ENCODE measurements at places on chromosomes 4 and X. TPM values are rescaled to one million over a fixed set of nuclear protein-coding genes. Genes with fewer than 3 reads are reported as not detected.

Gene MAP3K15
- total RNA-seq, result 1.2 TPM

Gene NWD2
- not detected for total RNA-seq

Gene MAGEA3
- total RNA-seq, result 0.58 TPM

Gene FGF2
- total RNA-seq, result 38.4 TPM

Gene AMOT
- total RNA-seq, result 36.9 TPM

Gene GAGE13
- not detected for total RNA-seq

DNA sequence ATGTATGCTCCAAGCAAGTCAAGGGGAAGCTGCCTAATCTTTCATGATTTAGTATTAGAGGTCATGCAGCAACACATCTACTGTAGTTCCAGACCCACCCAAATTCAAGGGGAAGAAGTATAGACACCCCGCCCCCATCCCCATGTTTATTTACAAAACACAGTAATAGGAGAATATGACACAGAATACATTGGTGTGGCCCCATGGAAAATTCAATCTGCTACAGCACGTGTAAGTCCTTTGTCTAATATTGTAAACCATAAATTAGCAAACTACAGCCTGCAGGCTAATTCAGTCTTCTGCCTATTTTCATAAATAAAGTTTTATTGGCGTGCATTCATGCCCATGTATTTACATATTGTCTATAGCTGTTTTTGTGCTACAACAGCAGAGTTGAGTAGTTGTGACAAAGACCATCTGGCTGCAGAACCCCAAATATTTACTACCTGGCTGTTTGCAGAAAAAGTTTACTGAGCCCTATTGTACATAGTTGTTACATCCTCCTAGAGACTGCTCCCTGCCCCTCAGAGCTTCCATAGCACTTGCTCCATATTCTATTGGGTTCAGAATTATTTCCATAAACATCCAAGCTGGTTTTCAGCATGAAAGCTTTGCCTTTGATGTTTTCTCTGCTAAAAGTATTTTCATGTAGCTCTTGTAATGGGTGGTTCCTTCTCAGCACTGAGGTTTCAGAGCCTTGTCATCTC is 326.8 kb upstream of the CPEB2 start:
- H3K27me3 ChIP-seq, result no peaks in the 10 kb centered on the region
- H3K4me3 ChIP-seq, result no peak overlapping the region
- no peak overlapping the region for H3K27ac ChIP-seq
- H3K4me1 ChIP-seq, result no peaks in the 10 kb centered on the region
- no peaks in the 10 kb centered on the region for H3K36me3 ChIP-seq

DNA sequence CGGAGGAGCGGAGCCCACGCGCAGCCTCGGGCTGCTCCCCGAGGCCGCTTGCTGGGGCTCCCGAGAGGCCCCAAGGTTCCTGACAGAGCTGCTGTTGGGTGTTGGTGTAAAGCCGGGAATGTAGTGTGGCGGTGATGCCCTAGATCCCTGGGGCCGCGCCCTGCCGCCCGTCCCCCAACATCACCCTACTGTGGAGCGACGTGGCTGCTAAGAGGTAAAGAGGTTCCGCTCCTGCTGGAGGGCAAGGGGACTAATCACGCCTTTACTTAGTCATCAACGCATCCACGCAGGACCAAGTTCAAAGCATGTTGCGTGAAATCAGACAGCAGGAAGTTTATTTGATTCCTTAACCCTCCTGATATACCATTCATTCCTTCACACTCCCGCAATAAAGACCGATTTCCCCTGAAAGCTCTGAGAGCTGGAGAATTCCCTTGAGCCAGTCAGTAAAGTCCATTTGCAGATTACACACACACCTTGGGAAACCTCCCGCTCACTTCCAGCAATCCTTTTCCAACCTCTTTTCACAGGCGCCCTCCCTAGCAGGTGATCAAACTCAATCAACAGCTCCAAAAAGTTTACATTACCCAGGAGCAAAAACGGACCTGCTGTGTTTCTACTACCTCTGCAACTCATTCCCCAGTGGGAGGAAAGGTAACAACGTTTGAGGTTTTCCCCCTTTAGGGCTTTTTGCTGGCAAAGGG is 579 bp upstream of the GABRA2 start:
- H3K27me3 ChIP-seq, result peaks cover 37% of the 10 kb centered on the region
- no peaks in the 10 kb centered on the region for H3K4me1 ChIP-seq
- no peaks in the 10 kb centered on the region for H3K36me3 ChIP-seq
- H3K4me3 ChIP-seq, result peak overlapping the region; percentile 21
- DNase-seq, result no peak

DNA sequence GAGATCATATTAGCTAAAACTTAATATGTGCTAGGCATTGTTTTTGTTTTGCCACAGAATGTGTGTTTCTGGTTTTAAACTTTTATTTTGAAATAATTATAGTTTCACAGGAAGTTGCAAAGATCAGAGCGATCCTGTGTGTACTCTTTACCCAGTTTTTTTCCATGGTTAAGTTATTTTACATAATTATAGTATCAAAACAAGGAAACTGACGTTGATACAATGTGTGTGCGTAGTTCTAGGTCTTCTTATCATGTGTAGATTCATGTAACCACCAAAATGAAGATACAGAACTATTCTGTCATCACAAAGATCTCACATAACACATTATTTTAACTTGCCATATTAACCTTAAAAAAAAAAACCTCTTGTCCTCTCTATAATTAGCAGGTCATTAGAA is 69.2 kb downstream of the BLTP1 start:
- no peak overlapping the region for H3K27ac ChIP-seq
- H3K27me3 ChIP-seq, result no peaks in the 10 kb centered on the region
- H3K36me3 ChIP-seq, result peaks cover 10% of the 10 kb centered on the region
- no peak for DNase-seq

DNA sequence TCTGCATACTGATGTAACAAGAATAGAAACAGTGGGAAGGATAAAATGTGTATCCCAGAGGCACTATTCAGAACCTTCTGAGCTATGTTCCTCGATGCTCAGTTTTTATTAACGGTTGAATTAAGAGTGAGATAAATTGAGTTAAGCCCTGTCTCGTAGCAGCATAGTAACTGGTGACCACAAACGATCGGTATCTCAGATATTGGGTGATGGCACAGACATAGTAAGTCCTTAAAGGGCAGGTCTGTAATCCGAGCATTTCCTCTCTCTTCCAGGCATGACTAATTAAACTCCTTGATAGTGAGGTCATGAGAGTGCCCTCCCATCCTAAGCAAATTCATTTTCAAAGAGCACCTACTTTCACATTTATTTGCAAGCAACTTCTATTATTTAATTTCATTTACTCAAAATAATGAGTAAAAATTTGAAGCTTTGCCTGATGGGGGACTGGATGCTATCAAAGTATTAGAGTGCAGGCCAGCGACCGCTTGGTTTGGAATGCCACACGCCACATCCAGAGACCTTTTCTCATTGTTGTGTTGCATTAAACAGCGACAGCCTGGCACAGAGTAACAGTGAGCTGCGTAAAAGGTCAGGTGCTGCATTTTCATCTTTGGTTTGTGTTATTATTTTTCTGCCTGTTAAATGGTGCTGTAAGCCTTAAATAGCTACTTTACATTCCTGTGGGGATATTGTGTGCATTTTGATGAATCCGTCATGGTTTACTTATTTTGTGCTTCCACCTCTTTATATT is 101.9 kb downstream of the PCDH7 start:
- no peaks in the 10 kb centered on the region for H3K27me3 ChIP-seq
- DNase-seq, result peak; percentile 95
- peaks cover 12% of the 10 kb centered on the region for H3K4me1 ChIP-seq
- peak overlapping the region; percentile 32 for H3K4me3 ChIP-seq
- H3K36me3 ChIP-seq, result no peaks in the 10 kb centered on the region

DNA sequence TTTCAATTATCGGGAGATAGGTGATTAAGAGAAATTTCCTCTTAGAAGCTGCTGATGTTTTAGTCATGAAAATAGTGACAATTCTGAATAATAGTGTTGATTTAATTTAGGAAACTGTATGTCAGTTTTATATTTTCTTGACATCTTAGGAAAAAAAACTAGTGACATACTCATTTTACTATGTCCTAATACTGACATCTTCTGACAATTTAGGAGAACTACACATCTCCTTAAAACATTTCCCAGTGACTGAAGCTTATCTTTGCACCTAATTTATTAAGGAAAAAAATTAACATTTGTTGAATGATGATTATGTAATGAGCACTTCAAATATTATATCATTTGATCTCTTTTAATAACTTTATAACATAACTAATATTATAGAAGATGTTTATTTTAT is 42.0 kb upstream of the RBMXL3 start:
- DNase-seq, result peak; percentile 17
- H3K36me3 ChIP-seq, result no peaks in the 10 kb centered on the region
- no peak overlapping the region for H3K4me3 ChIP-seq
- no peaks in the 10 kb centered on the region for H3K27me3 ChIP-seq
- no peak overlapping the region for H3K27ac ChIP-seq
- no peaks in the 10 kb centered on the region for H3K4me1 ChIP-seq

GRCh38 chr4:88093874-88094273 is 64.6 kb downstream of the ABCG2 start:
- no peaks in the 10 kb centered on the region for H3K27me3 ChIP-seq
- DNase-seq, result no peak
- no peak overlapping the region for H3K4me3 ChIP-seq
- no peaks in the 10 kb centered on the region for H3K36me3 ChIP-seq
- H3K27ac ChIP-seq, result no peak overlapping the region

DNA sequence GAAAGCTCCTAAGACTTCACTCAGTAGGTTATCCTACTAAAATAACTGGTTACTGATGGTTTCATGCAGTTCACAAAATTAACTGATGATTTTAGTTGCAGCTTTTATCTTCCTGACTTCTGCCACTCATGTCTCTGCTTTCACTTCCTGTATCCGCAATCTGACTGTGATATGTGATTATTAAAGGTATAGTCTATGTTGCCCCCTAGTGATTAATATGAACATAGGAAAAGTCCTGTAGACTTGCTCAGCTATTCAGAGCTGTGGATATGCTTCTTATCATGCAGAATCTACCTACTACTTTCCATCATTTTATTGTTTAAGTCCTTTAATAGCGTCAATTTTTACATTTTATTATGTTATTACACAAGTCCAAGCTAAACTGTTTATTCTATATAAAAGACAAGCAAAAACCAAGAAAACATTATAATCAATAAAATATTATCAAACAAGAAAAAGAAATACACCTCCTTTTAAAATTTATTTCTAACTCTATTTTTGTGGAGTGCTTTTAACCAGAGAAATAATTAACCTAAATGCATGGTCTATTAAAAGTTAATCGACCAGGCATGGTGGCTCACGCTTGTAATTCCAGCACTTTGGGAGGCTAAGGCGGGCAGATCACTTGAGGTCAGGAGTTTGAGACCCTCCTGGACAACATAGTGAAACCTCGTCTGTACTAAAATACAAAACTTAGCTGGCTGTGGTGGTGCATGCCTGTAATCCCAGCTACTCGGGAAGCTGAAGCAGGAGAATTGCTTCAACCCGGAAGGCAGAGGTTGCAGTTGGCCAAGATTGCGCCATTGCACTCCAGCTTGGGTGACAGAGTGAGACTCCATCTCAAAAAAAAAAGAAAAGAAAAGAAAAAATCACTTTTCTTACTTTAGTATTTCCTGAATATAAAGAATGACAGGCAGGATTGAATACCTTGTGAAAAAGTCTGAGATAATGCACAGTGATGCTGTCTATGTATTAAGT is 40.4 kb upstream of the TLR2 start:
- H3K27ac ChIP-seq, result no peak overlapping the region
- H3K27me3 ChIP-seq, result no peaks in the 10 kb centered on the region
- no peaks in the 10 kb centered on the region for H3K4me1 ChIP-seq
- DNase-seq, result peak; percentile 30
- H3K36me3 ChIP-seq, result no peaks in the 10 kb centered on the region
- no peak overlapping the region for H3K4me3 ChIP-seq

- H3K27ac ChIP-seq, result no peak overlapping the region
- no peaks in the 10 kb centered on the region for H3K36me3 ChIP-seq
- no peak for DNase-seq
- no peaks in the 10 kb centered on the region for H3K27me3 ChIP-seq
These were observed 550.2 kb upstream of the TENM3 start for GRCh38 chr4:181692965-181693364.

GRCh38 chrX:25007059-25008053 is 8.4 kb downstream of the ARX start:
- peaks cover 63% of the 10 kb centered on the region for H3K27me3 ChIP-seq
- no peaks in the 10 kb centered on the region for H3K36me3 ChIP-seq

- H3K4me1 ChIP-seq, result no peaks in the 10 kb centered on the region
- DNase-seq, result no peak
- no peak overlapping the region for H3K4me3 ChIP-seq
- no peaks in the 10 kb centered on the region for H3K36me3 ChIP-seq
- H3K27ac ChIP-seq, result no peak overlapping the region
- H3K27me3 ChIP-seq, result no peaks in the 10 kb centered on the region
These were observed 192.7 kb downstream of the ZNF330 start for GRCh38 chr4:141413366-141413765.

GRCh38 chr4:153318696-153319320 is 25.7 kb upstream of the MND1 start:
- H3K27ac ChIP-seq, result no peak overlapping the region
- no peaks in the 10 kb centered on the region for H3K4me1 ChIP-seq
- no peaks in the 10 kb centered on the region for H3K27me3 ChIP-seq
- DNase-seq, result peak; percentile 14
- no peaks in the 10 kb centered on the region for H3K36me3 ChIP-seq
- no peak overlapping the region for H3K4me3 ChIP-seq

- peak; percentile 41 for DNase-seq
- H3K27me3 ChIP-seq, result no peaks in the 10 kb centered on the region
- peaks cover 3% of the 10 kb centered on the region for H3K4me1 ChIP-seq
- no peak overlapping the region for H3K4me3 ChIP-seq
- H3K36me3 ChIP-seq, result no peaks in the 10 kb centered on the region
- no peak overlapping the region for H3K27ac ChIP-seq
These were observed 61.0 kb downstream of the HPRT1 start for GRCh38 chrX:134520860-134521390.

DNA sequence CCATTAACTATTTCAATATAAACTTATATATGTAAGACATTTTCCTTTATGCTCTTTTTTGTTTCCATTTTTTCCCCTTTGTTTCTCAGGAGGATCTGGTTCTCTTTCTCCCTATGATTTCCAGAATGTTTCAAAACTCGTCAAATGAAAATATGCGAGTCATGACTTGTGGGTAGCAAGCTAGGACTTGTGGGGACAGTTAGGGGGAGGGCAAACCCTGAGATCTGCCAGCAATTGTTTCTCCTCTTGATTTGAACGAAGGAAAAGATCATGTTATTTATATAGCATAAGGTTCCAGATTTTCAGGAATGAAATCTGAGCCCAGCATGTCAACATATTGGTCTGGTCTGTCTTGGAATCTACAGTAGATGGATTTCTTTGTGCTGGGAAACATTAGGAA is 28.9 kb upstream of the GPC4 start:
- H3K27me3 ChIP-seq, result no peaks in the 10 kb centered on the region
- H3K4me3 ChIP-seq, result no peak overlapping the region
- H3K27ac ChIP-seq, result no peak overlapping the region
- no peak for DNase-seq

DNA sequence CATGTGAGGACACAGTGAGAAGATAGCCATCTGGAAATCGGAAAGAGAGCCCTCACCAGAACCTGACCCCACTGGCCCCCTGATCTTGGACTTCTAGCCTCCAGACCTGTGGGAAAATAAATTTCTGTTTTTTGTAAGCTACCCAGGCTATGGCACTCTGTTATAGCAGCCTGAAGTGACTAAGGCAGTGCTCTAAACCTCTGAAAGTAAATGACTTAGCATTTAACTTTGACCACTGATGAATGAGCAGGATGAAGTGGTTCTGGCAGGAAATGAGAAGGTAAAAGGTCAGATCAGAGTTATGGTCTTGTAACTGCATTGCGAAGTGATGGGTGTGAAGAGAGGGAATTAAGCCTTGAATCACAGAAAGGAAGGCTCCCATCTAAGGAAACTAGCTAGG is 17.0 kb downstream of the GPAT3 start:
- peak overlapping the region; percentile 58 for H3K27ac ChIP-seq
- H3K27me3 ChIP-seq, result no peaks in the 10 kb centered on the region
- H3K4me1 ChIP-seq, result peaks cover 25% of the 10 kb centered on the region
- no peak overlapping the region for H3K4me3 ChIP-seq
- DNase-seq, result peak; percentile 89
